ENCODE measurements at places on chromosomes 1 and 21.

- no peaks in the 10 kb centered on the region for H3K27me3 ChIP-seq
- peaks cover 60% of the 10 kb centered on the region for H3K4me1 ChIP-seq
- DNase-seq, result no peak
- H3K4me3 ChIP-seq, result no peak overlapping the region
- H3K36me3 ChIP-seq, result peaks cover 40% of the 10 kb centered on the region
- H3K27ac ChIP-seq, result peak overlapping the region; percentile 71
These were observed 3.2 kb downstream of the SELENBP1 start for GRCh38 chr1:151369302-151369610.

DNA sequence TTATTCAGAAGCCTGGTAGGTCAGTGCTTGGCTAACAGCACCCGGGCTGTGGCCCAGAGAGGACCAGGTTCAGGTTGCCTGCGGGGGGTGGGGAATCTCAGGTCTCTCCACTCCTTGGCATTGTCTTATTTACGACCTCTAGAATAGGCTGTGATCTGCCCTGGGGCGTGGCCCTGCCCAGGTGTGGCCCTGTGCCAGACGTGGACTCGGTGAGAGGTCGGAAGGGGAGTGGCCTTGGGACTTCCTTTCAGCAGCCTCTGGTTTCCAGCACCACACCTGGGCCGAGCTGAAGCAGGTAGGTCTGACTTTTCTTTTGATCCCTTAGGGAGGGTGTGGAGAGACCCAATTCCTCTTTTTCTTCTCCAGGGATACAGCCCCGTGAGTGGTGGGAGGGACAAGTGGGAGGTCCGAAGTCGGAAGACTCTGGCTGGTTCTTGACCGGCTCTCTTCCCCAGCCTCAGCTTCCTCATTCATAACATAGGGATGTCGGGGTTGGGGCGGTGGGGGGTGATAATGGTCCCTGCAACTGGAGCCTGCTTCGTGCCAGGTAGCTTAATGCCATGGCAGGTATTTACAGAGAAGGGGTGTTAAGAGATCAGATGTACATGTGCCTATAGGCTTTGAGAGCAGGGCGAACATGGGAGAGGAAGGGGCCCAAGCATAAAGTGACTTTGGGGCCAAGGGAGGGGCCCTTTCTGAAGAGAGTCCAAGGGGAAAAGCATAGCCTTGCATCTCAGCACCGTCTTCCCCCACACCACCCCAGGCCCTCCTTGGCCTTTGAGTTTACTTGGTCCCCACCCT is 16.5 kb downstream of the ACOT11 start:
- no peaks in the 10 kb centered on the region for H3K36me3 ChIP-seq
- no peak overlapping the region for H3K4me3 ChIP-seq
- no peaks in the 10 kb centered on the region for H3K27me3 ChIP-seq
- no peak for DNase-seq

DNA sequence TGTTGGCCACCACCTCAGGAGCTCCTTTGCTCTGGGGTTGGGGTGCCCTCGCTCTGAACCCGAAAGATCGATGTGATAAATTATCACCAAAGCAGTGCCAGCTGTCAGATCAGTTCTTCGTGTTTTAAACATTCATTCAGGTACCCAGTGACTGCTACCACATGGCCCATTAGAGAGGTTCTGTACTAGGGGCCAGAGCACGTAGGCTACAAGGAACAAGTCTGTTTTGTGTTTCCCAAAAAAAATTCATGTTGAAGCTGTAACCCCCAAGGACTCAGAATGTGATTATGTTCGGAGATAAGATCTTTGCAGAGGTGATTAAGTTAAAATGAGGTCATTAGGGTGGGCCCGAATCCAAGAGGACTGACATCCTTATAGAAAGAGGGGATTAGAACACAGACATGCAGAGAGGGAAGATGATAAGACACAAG is 526.9 kb downstream of the NPHP4 start:
- H3K27ac ChIP-seq, result no peak overlapping the region
- H3K27me3 ChIP-seq, result peaks cover 4% of the 10 kb centered on the region
- no peaks in the 10 kb centered on the region for H3K36me3 ChIP-seq
- no peak for DNase-seq

DNA sequence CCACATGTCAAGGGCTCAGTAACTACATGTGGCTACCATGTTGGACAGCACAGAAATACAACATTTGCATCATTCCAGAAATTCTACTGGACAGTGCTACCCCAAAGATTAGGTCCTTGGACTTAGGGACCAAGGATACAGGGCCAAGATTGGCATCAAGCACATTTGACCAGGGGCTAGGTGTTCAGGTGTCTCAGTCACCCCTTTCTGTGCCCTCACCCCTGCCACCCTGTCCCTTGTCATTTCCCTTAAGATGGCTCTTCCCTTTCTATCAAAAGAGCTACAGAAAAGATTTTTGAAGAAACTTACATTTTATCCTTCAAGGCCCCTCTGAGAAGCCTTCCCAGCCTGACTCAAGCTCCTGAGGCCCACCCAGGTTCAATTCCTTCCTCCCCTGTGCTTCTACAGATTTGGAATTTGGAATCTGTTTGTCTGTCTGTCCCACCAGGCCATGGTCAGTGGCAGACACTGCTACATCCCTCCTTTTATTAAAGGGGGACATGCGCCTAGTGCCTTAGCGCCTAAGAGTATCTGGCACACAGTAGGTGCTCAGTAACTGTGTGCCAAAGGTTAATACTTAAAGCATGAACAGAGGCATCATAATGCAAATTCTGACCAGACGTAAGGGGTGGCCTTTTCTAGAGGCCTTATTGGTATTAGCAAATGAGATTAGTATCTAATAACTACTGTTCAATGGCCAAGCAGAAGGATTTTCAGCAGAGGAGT is 21.4 kb downstream of the CSF1 start:
- DNase-seq, result no peak
- peaks cover 18% of the 10 kb centered on the region for H3K36me3 ChIP-seq
- peak overlapping the region; percentile 78 for H3K27ac ChIP-seq
- no peaks in the 10 kb centered on the region for H3K4me1 ChIP-seq

DNA sequence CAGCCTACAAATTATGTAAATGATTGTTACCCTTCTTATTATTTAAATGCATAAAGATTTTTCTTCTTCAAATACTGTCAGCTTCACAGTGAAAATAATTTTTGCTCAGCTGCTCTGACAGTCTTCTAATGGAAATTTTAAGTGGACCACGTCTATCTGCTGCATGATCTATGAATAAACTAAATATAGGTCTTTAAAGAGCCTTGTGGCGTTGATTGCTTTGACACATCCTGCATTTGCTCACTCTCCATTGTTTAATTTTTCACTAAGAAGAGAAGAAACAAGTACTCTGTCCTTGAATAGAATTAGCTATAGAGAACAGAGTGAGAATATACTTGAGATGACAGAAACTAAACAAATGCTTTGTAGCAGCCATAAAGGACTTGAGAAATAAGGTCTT is 826.1 kb downstream of the MRPL39 start:
- no peak overlapping the region for H3K4me3 ChIP-seq
- DNase-seq, result no peak
- no peaks in the 10 kb centered on the region for H3K4me1 ChIP-seq
- no peaks in the 10 kb centered on the region for H3K36me3 ChIP-seq
- H3K27ac ChIP-seq, result no peak overlapping the region

- no peaks in the 10 kb centered on the region for H3K36me3 ChIP-seq
- H3K4me1 ChIP-seq, result no peaks in the 10 kb centered on the region
- no peak for DNase-seq
These were observed 10.8 kb upstream of the CDA start for GRCh38 chr1:20578062-20578461.

- H3K4me3 ChIP-seq, result no peak overlapping the region
- H3K4me1 ChIP-seq, result no peaks in the 10 kb centered on the region
- H3K36me3 ChIP-seq, result peaks cover 62% of the 10 kb centered on the region
- H3K27ac ChIP-seq, result no peak overlapping the region
- DNase-seq, result peak; percentile 68
- H3K27me3 ChIP-seq, result no peaks in the 10 kb centered on the region
These were observed 62.1 kb downstream of the DEGS1 start for GRCh38 chr1:224245188-224245587.

GRCh38 chr1:182395906-182396305 is 4.3 kb upstream of the GLUL start:
- H3K27ac ChIP-seq, result peak overlapping the region; percentile 38
- no peak overlapping the region for H3K4me3 ChIP-seq
- peaks cover 14% of the 10 kb centered on the region for H3K4me1 ChIP-seq
- no peaks in the 10 kb centered on the region for H3K27me3 ChIP-seq
- no peak for DNase-seq

GRCh38 chr1:155531624-155532023 is 31.0 kb downstream of the ASH1L start:
- H3K4me3 ChIP-seq, result no peak overlapping the region
- no peak overlapping the region for H3K27ac ChIP-seq
- no peaks in the 10 kb centered on the region for H3K27me3 ChIP-seq
- no peaks in the 10 kb centered on the region for H3K36me3 ChIP-seq

GRCh38 chr1:109391157-109391556 is 6.6 kb downstream of the SORT1 start:
- H3K4me1 ChIP-seq, result peaks cover 46% of the 10 kb centered on the region
- peak overlapping the region; percentile 82 for H3K27ac ChIP-seq
- no peak for DNase-seq
- no peaks in the 10 kb centered on the region for H3K36me3 ChIP-seq
- H3K4me3 ChIP-seq, result peak overlapping the region; percentile 66

DNA sequence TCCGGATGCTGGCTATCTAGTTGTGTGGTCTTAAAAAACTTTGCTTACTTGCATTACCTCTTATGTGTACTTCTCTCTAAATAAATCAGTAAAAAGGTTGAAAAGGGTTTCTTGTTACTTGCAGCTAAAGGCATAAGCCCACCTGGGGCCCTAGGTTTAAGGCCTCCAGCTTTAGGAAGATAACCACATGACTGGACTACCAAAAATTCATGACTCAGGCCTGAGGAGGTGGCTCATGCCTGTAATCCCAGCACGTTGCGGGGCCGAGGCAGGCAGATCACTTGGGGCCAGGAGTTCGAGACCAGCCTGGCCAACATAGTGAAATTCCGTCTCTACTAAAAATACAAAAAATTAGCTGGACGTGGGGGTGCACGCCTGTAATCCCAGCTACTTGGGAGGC is 142.9 kb downstream of the APP start:
- no peaks in the 10 kb centered on the region for H3K27me3 ChIP-seq
- no peak overlapping the region for H3K27ac ChIP-seq
- DNase-seq, result no peak
- H3K36me3 ChIP-seq, result no peaks in the 10 kb centered on the region
- no peak overlapping the region for H3K4me3 ChIP-seq

DNA sequence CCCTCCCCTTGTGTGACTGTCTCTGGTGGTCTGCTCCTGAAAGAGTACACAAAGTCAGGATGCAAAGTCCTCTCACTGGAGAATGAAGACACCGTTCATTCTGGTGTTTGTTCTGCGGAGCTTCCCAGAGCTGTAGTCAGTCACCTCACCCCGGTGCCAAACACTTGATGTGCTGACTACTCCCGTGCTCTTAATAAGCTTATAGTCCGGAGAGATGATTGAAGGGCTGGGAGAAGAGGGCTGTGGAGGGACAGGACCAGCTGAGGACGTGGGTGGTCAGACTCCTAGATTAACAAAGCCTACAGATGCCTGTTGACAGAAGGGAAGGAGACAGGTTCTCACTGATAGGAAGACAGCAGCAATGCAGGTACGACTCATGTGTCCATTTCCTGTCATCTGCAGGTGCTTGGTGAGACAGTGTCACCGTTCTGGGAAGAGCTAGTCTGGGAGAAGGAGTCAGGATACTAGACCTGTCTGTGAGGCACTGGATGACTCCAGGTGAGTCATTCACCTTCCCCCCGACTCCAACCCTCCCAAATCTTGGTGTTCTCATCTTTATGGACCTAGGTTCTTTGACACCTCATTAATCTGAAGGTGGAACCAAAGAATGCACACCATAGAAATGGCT is 40.4 kb upstream of the LRRN2 start:
- no peaks in the 10 kb centered on the region for H3K27me3 ChIP-seq
- no peaks in the 10 kb centered on the region for H3K4me1 ChIP-seq
- no peak overlapping the region for H3K4me3 ChIP-seq
- no peaks in the 10 kb centered on the region for H3K36me3 ChIP-seq

DNA sequence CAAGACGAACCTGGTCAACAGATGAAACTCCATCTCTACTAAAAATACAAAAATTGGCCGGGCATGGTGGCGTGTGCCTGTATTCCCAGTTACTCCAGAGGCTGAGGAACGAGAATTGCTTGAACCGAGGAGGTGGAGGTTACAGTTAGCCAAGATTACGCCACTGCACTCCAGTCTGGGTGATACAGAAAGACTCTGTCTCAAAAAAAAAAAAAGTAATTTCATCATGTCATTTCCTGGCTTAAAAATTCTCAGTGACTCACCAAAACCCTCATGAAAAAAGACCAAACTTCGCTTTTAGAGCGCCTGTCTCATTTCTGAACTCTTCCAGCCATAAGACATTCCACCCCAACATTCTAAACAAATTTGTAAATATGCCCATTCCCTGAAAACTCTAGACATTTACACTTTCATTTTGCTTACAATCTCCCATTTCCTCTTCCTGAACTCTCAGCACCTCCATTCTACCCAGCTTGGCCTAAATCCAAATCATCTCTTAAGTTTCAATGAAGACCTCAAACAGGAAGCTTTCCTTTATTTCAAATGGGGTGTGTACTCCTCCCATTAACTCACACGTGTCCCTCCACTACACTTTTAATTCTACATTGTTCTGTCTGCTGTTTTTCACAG is 50.5 kb upstream of the PRRC2C start:
- H3K4me3 ChIP-seq, result no peak overlapping the region
- H3K27ac ChIP-seq, result peak overlapping the region; percentile 48

GRCh38 chr1:59879574-59879973 is 47.0 kb downstream of the CYP2J2 start:
- H3K27me3 ChIP-seq, result no peaks in the 10 kb centered on the region
- H3K27ac ChIP-seq, result no peak overlapping the region
- H3K36me3 ChIP-seq, result no peaks in the 10 kb centered on the region
- no peak for DNase-seq
- no peak overlapping the region for H3K4me3 ChIP-seq

DNA sequence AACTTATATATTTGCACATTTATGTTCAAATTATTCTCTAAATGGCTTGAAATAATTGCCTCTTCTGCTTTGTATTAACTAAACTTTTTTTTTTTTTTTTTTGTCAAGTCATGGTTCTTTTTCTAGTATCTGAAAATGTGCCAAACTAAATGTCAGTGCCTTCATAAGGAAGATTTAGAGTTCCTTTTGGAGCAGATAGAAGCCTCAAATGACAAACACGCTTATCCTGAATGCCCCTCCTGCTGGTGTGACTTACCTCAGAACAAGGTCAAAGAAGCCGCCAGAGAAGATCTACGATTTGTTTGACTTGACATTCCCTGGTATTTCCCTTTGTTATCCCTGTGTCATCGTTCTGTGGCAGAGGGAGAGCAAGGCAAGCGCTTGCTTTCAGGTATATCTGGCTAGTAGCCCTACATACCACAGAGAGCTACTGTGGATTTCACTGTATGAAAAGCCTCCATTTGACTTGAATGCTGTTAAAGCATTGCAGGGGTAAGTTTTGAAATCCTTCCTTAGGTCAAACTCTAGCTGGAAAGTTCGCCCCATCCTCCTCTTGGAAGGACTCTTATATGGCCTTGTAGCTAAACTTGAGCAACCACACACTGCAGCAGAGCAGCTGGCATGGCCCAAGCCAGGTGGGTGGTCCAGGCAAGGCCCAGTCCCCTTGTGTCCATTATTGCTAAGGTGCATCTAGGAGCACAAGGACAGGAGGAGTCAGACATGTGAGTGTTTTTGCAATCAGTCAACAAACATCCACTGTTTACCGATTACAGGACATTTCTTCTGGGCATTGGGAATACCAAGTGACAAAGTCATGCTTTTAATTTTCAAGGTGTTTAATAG is 285.4 kb upstream of the USP25 start:
- no peaks in the 10 kb centered on the region for H3K27me3 ChIP-seq
- no peaks in the 10 kb centered on the region for H3K36me3 ChIP-seq
- H3K27ac ChIP-seq, result no peak overlapping the region
- peaks cover 2% of the 10 kb centered on the region for H3K4me1 ChIP-seq
- H3K4me3 ChIP-seq, result no peak overlapping the region
- no peak for DNase-seq

GRCh38 chr1:44151332-44151731 is 9.9 kb upstream of the KLF18 start:
- H3K4me1 ChIP-seq, result no peaks in the 10 kb centered on the region
- peaks cover 12% of the 10 kb centered on the region for H3K27me3 ChIP-seq
- no peak overlapping the region for H3K27ac ChIP-seq
- H3K36me3 ChIP-seq, result no peaks in the 10 kb centered on the region
